ENCODE measurements at places on chromosomes 16 and 17.

DNA sequence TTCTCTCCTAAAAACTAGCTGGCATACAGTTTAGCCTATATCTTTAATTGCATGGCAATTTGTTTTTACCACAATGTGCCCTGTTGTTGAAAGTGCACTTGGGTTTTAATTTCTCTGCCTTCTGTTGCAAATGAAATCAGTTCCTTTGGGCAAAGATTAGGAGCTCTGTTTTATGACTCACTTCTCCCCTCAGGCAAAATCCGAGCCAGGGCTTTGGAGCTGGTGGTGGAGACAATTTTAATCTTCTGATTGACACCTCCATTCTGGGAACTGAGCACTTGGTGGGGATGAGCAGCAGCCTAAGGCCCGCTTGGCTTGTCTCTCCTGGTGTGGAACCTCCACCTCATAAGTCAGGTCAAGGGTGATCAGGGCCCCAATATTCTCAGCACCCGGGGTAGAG is 13.3 kb upstream of the MYH8 start:
- H3K4me1 ChIP-seq, result no peaks in the 10 kb centered on the region

- H3K36me3 ChIP-seq, result no peaks in the 10 kb centered on the region
- H3K27ac ChIP-seq, result no peak overlapping the region
- H3K4me3 ChIP-seq, result no peak overlapping the region
- no peaks in the 10 kb centered on the region for H3K27me3 ChIP-seq
Measured at GRCh38 chr16:65023802-65024201, 98.1 kb downstream of the CDH11 start.

DNA sequence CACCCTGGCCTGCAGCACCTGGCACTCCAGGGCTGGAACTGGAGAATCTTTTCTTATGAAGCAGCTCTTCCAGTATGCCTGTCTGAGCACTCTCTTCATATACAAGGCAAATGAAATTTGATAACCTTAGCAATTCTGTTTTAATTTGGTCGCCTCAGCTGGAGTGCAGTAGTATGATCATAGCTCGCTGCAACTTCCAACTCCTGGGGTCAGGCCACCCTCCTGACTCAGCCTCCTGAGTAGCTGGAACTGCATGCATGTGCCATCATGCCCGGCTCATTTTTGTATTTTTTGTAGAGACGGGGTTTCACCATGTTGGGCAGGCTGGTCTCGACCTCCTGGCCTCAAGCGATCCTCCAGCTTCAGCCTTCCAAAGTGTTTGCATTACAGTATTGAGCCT is 140.8 kb upstream of the CHMP6 start:
- H3K27ac ChIP-seq, result no peak overlapping the region
- no peaks in the 10 kb centered on the region for H3K27me3 ChIP-seq
- H3K4me1 ChIP-seq, result peaks cover 2% of the 10 kb centered on the region
- no peaks in the 10 kb centered on the region for H3K36me3 ChIP-seq

GRCh38 chr17:28717578-28718332 is at the start of gene RAB34:
Gene RAB34 (minus strand): TSS chr17:28717868. CDS start chr17:28717266, 602 bp downstream.
- DNase-seq, result peak; percentile 47
- H3K27ac ChIP-seq, result peak within 1 kb of the TSS; percentile 98
- peaks cover 30% of the 10 kb centered on the region for H3K36me3 ChIP-seq

DNA sequence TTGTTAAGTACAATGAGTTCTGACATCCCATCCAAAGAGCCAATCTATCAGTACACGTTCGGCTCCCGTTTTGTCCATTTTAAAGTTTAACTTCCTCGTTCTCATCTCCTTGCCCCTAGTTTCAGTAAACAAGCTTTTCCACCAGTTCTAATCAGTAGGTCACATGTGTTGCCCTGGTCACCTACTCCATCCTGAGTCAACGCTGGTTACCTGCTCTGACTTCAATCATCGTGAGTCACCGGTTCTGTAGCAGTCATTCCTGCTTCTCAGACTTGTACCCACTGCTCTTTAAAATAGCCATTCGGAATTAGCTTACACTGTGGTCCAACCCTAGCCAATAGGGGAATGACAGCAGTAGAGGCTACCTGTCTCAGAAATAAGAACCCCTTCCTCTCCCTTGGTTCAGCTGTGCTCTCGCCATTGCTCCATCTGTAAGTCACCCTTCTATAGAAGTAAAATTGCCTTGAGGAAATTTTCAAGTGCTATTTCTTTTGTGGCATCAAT is 191.0 kb downstream of the CPPED1 start:
- DNase-seq, result no peak
- no peaks in the 10 kb centered on the region for H3K4me1 ChIP-seq
- H3K4me3 ChIP-seq, result no peak overlapping the region
- no peaks in the 10 kb centered on the region for H3K27me3 ChIP-seq
- no peak overlapping the region for H3K27ac ChIP-seq
- H3K36me3 ChIP-seq, result no peaks in the 10 kb centered on the region

GRCh38 chr16:70160388-70160787 is 13.2 kb upstream of the CLEC18C start:
- H3K27ac ChIP-seq, result no peak overlapping the region
- H3K4me3 ChIP-seq, result no peak overlapping the region
- DNase-seq, result no peak

DNA sequence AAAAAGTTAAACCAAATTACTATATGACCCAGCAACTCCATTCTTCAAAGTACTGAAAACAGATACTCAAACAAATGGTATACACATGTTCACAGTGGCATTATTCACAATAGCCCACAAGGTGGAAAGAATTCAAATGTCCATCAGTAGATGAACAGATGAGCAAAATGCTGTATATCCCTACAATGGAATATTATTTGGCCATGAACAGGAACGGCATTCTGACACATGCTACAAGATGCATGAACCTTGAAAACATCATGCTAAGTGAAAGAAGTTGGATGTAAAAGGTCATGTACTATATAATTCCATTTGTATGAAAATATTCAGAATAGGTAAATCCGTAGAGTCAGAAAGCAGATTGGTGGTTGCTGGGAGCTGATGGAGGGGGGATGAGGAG is 73.5 kb upstream of the XYLT1 start:
- H3K27ac ChIP-seq, result no peak overlapping the region
- H3K27me3 ChIP-seq, result no peaks in the 10 kb centered on the region
- H3K4me1 ChIP-seq, result no peaks in the 10 kb centered on the region
- H3K4me3 ChIP-seq, result no peak overlapping the region
- DNase-seq, result no peak

Data from thoracic aorta (tissue), 2 donors.